ENCODE measurements at places on chromosomes 5 and 9.
A peak's percentile ranks its signal among the peaks of the same experiment; 100 is the strongest.

DNA sequence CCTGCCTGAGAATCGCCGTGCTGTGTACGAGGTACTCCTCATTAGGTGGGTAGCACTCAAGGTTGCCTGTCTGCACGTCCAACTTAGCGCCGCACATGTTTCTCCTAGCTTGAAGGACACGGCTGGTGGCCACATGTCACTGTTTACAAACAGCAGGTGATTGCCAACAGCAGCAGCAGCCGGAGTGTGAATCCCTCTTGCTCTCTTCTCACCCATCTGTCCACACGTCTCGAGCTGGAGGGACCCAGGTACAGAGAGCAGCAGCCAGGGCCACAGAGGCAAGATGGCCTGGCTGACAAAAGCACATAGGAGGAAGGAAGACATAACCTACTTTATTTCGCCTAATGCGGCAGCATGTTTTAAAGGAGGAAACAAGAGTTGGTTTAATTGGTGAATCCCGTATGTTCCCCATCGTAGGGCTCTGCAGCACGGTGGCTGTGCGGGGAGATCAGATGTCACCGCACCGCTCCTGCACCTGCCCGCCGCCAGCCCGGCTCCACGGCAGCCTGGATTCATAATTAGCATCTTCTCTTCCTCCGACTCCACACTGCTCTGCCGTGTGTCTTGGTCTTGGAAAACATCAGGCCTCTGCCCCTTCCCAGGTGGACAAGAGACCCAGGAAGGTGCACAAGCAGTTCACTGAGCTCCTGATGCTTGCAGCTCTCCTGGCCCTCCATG is 201.6 kb upstream of the IRX1 start:
- peaks cover 11% of the 10 kb centered on the region for H3K27me3 ChIP-seq
- peak; percentile 59 for DNase-seq
- H3K4me3 ChIP-seq: peak overlapping the region; percentile 55
- no peaks in the 10 kb centered on the region for H3K36me3 ChIP-seq

- DNase-seq: no peak
- no peaks in the 10 kb centered on the region for H3K36me3 ChIP-seq
- no peak overlapping the region for H3K27ac ChIP-seq
- H3K4me1 ChIP-seq: no peaks in the 10 kb centered on the region
These were observed 12.2 kb upstream of the RAPGEF6 start for GRCh38 chr5:131647048-131647769.

- H3K4me3 ChIP-seq: no peak overlapping the region
- H3K27ac ChIP-seq: no peak overlapping the region
These were observed 138.6 kb upstream of the TSLP start for GRCh38 chr5:110932755-110933488.

DNA sequence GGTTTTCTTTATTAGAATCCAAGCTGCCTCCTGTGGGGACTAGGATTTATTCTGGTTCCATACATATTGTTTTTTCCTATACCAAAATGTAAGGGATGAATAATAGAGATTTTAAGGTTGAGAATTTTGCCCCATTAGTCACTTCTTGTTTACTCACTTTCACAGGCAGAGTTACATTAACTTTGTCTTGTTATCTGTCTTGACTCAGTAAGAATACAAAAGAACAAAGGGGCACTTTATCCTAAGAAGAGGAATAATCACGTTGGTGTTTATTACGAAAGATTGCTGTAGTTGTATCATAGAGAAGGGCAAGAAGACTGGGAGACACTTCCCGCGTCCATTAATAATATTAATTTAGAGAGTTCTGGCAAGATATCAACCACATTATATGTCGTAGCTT is 599.7 kb upstream of the FTMT start:
- no peaks in the 10 kb centered on the region for H3K4me1 ChIP-seq
- no peak for DNase-seq
- no peak overlapping the region for H3K4me3 ChIP-seq
- no peak overlapping the region for H3K27ac ChIP-seq

DNA sequence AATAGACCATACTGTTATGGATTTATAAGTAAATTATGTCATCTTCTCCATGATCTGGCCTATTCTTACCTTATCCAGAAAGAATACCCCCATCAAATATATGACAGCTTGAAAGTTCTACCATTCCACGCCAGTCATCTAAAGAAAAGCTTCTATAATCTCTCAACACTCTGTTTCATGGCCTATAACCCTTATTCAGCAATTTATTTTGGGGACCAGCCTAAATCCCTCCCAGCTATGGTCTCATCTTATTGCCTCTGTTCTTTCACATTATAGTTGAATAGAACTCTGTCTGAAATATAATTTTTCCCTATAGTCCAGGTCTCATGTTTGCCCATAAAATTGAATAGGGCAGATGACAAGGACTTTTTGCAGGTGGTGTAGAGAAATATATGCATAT is 2387.6 kb upstream of the WWC1 start:
- no peak overlapping the region for H3K4me3 ChIP-seq
- H3K4me1 ChIP-seq: no peaks in the 10 kb centered on the region
- H3K36me3 ChIP-seq: no peaks in the 10 kb centered on the region
- no peaks in the 10 kb centered on the region for H3K27me3 ChIP-seq

DNA sequence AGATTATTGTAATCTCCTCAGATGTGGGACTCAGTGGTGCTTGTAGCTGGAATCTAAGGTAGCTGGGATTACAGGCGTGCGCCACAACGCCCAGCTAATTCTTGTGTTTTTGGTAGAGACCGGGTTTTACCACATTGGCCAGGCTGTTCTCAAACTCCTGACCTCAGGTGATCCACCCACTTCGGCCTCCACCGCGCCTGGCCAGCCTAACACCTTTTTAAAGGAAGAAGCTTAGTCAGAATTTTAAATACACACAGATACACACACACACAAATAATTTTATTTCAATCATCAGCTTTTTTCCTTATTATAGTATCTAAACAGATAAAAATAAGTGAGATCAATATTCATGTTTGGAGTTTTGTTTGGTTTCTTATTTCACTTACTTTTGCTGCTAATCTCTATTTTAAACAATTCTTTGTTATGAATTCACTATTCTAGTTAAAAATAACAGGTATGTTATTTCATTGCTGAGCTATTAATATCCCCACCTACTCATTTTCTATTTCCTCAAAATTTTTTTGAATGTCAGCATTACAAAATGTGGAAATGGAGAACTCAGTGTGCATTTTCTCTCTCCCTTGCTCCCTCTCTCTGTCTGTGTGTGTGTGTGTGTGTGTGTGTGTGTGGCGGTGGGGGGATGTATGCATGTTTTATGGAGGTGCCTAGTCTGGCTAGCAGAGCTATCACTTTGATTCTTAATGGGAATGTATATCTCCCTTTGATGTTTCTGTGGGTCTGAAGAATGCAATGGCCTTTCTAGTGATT is 960.6 kb upstream of the DMAC1 start:
- peak; percentile 24 for DNase-seq
- no peaks in the 10 kb centered on the region for H3K36me3 ChIP-seq
- no peak overlapping the region for H3K4me3 ChIP-seq
- no peaks in the 10 kb centered on the region for H3K27me3 ChIP-seq

- no peak overlapping the region for H3K4me3 ChIP-seq
- H3K27ac ChIP-seq: no peak overlapping the region
- H3K27me3 ChIP-seq: peaks cover 2% of the 10 kb centered on the region
- no peaks in the 10 kb centered on the region for H3K4me1 ChIP-seq
- no peaks in the 10 kb centered on the region for H3K36me3 ChIP-seq
- no peak for DNase-seq
These were observed 9.6 kb upstream of the ATP6V0E1 start for GRCh38 chr5:172973931-172974330.

- H3K4me3 ChIP-seq: no peak overlapping the region
- no peak for DNase-seq
- H3K27ac ChIP-seq: no peak overlapping the region
- H3K27me3 ChIP-seq: no peaks in the 10 kb centered on the region
These were observed 83.7 kb downstream of the SERINC5 start for GRCh38 chr5:80172067-80172695.

Measured in glutamatergic neuron (in vitro differentiated cells).